ENCODE measurements at places on chromosomes 11 and 22. TPM values are rescaled to one million over a fixed set of nuclear protein-coding genes. Genes with fewer than 3 reads are reported as not detected.

DNA sequence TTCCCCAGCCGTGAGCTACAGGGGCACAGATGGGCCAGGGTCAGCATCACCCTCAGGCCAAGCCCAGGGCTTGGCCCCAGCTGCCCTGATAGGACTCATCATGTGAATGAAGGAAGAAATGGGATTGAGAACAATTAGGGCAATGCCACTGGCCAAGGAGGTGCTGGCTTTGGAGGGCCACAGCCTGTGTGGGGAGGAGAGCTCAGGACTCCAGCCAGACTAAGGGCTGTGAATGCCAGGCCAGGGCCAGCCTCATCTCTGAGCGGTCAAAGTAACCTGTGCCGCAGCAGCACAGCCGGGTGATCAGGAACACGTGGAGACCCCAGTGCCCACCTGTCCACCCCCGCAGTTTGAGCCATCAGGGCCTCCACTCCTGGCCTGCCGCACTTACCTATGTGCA lies 10.1 kb downstream of the CHID1 start:
- no peak overlapping the region for H3K4me3 ChIP-seq
- H3K4me1 ChIP-seq: no peaks in the 10 kb centered on the region
- H3K36me3 ChIP-seq: peaks cover 18% of the 10 kb centered on the region
- no peak for DNase-seq

Gene UCP3
- 7.5 TPM for total RNA-seq

DNA sequence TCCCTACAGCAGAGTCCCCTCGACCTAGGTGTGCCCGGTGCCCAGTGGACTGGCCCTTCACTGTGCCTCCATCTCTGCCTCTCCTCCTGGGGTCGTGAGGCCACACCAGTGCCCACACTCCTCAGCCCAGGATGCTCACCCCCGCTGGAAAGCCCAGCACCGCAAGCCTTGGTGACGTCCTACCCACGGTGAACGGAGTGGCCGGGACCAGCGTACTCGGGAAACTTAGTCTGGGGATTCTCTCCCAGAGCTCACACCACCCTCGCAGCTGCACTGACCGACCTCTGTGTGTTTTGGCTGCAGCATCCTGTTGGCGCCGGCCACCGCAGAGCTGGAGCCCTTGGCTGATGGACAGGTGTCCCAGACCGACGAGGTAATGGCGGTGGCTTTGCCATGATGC lies 35.5 kb upstream of the KRTAP5-7 start:
- H3K4me3 ChIP-seq: no peak overlapping the region
- H3K4me1 ChIP-seq: no peaks in the 10 kb centered on the region
- no peak overlapping the region for H3K27ac ChIP-seq
- no peak for DNase-seq
- no peaks in the 10 kb centered on the region for H3K27me3 ChIP-seq

DNA sequence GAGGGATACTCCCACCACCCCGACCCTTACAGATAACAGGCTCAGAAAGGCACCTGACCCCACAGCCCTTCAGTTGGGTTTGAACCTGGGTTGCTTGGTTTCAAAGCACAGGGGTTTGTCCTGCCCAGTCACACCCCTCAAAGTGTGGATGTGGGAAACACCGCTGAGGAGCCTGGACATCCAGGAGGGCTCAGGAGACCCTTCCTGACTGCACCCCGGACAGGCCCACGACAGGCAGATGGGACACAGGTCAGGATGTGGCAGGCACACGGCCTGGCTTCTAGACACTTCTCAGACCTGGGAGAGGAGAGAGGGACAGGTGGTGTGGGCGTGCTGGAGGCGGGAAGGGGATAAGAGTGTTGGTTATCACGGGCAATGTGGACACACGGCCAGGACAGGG lies 932.3 kb downstream of the BRD1 start:
- H3K27ac ChIP-seq: no peak overlapping the region
- no peaks in the 10 kb centered on the region for H3K36me3 ChIP-seq
- H3K4me1 ChIP-seq: no peaks in the 10 kb centered on the region
- DNase-seq: no peak

DNA sequence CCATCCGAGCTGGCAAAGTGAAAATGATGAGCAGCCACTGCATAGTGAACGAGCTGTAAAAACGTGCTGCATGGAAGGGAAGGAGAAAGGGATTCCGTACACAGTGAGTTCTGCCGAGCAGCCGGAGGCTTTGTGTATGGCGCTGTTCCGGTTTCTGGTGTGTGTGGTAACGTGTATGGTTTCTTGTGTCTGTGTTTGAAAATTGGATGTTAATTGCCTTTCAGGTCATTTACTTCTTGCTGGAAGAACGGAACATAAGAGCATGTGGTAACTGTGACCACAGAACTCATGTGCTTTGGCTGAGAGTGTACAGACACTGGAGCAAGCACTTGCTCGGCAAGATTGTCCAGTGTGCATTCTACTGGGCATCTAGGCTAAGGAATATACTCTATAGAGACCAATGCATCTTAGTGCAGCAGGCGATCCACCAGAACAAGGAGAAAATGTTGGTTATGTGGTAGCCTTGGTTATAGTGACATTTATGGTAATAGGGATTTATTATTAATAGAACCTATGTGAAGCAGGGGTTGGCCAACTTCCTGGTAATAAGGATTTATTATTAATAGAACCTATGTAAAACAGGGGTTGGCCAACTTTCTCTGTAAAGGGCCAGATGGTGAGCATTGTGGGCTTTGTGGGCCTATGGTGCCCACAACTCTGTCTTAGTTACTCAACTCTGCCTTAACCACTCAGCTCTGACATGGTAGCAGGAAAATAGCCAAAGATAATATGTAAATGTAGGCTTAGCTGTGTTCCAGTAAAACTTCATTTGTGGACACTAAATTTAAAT lies 49.2 kb downstream of the GRAMD1B start:
- no peak for DNase-seq
- H3K36me3 ChIP-seq: no peaks in the 10 kb centered on the region
- peaks cover 7% of the 10 kb centered on the region for H3K4me1 ChIP-seq
- no peak overlapping the region for H3K4me3 ChIP-seq
- no peak overlapping the region for H3K27ac ChIP-seq

Data from naive thymus-derived CD8-positive, alpha-beta T cell (primary cell).